ENCODE measurements at places on chromosomes 11 and 22.

- DNase-seq, result peak; percentile 52
These were observed 30.5 kb downstream of the CD82 start for GRCh38 chr11:44595964-44596381.

DNA sequence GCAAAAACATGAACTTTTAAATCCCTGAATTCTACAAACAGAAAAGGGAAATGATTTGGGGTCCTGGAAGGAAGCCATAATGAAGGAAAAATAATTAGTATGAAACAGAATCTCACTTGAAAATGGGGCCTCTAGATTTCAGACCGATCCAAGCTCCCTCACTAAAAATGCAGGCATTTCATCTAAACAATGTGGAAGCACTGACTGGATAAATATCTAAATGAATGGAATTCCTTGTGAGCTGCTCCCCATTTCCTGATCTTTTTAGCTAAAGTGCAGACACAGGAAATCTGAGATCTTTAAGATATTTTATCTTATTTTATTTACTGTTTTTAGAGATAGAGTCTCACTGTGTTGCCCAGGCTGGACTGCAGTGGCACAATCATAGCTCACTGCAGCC lies 1255.8 kb downstream of the LRRC4C start:
- DNase-seq, result no peak

DNA sequence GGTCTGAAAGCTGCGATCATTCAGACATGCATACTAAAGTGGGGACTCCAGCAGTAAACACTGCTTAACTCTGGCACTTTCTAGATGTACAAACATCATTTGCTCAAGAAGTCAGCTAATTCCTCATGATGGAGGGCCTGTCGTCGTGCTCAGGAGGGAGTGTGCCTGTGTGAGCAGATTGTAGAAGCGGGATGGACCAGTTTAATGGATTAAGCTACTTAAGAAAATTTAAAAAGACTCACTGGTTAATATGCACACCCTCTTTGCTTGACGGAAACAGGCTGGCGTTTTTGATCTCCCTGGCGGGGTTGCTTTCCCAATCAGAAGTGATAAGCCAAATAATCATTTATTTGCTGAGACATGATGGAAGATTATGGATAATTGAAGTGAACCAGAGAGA lies 79.0 kb downstream of the LDLRAD3 start:
- DNase-seq, result no peak

- no peak for DNase-seq
These were observed 2.6 kb downstream of the NPTXR start for GRCh38 chr22:38841211-38841610.

GRCh38 chr11:57483562-57483918 lies 23.2 kb downstream of the RTN4RL2 start:
- DNase-seq, result no peak

DNA sequence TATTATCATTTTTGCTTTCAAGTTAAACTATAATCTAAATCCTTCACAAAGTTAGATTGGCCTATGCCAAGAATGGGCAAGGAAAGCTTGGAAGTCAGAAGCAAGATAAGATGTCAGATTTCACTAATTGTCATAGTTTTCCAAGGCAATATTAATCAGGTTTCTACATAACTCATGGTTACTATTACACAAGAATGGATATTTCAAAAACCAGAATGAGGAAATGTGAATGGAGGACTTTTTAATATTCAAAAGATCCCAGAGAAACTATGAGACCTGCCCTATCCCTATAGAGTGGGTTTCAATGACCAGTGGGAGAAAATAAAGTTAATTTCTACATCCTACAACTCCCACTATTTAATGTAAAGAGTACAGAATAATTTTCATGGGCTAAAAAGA lies 203.2 kb downstream of the CASP12 start:
- no peak for DNase-seq

- DNase-seq, result peak; percentile 23
These were observed 1.7 kb upstream of the OR52K1 start for GRCh38 chr11:4480577-4481239.

DNA sequence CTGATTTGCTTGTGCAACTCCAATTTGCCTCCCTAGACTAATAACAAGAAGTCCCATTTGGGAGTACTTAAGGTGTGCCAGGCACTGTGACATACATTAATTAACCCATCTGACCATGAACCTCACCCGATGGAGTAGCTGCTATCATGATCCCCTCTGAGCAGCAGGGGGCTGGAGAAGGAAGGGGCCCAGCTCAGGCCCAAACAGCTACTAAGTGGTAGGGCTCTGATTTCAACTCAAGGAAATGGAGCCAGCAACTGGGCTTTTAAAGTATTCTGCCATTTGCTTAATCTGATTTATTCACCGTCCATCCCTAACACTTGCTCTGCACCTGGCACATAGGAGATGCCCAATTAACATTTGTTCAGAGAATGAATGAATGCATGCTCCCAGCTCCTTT lies 1.2 kb downstream of the CRYBB1 start:
- DNase-seq, result no peak

GRCh38 chr22:26143806-26144325 lies 25.4 kb upstream of the SEZ6L start:
- DNase-seq, result no peak

GRCh38 chr22:24429411-24430365 lies 2.3 kb downstream of the ADORA2A start:
- no peak for DNase-seq

GRCh38 chr11:110032259-110032658 lies 60.9 kb upstream of the ZC3H12C start:
- no peak for DNase-seq

- no peak for DNase-seq
These were observed 186.1 kb downstream of the SOX6 start for GRCh38 chr11:16169956-16170847.

DNA sequence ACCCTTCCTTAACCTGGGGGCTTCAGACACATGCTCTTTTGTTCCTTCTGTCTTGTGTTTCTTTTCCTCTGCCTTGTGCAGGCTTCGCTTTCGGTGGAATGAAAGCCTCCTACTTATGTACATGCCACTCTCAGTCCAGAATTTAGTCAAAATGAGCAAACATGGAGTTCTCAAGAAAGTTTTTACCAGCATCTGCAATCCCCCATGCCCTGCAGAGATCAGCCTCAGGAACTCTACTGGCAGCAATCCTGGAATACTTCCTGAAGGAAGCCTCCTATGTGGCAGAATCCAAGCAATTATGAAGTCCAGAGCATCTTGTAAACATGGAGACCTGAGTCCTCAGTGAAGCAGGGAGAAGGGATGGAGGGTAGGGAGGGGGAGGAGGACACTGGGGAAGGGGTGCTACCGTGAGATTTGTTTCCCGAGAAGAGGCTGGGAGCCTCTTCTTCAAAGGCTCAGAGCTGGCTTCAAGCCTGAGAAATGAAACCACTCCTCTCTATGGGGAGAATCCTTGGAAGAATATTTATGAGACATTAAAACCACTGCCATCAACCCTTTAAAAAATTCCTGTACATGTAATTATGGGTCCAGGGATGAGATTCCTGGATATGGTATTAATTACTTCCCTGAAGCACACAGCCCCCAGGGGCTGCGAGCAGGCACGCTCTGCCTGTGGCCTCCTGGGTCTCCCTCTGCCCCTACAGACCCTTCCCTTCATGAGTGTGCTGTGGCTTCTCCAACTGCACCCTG lies 58.4 kb downstream of the TENM4 start:
- no peak for DNase-seq

- no peak for DNase-seq
These were observed 43.4 kb downstream of the PISD start for GRCh38 chr22:31618471-31619176.

GRCh38 chr11:15793043-15793996 lies 563.0 kb downstream of the SOX6 start:
- peak; percentile 95 for DNase-seq

GRCh38 chr11:10568486-10568941 lies at the start of gene LYVE1:
Gene LYVE1, minus strand, starts transcription at chr11:10568665. Its CDS starts 133 bp downstream, at chr11:10568532.
- no peak for DNase-seq

- peak; percentile 31 for DNase-seq
These were observed 6.3 kb downstream of the FXYD2 start for GRCh38 chr11:117818041-117818873.

- DNase-seq, result no peak
These were observed 182.3 kb upstream of the ANO3 start for GRCh38 chr11:26149585-26149984.

GRCh38 chr11:126468102-126468521 lies 112.6 kb downstream of the ST3GAL4 start:
- DNase-seq, result no peak

GRCh38 chr22:43919106-43919973 lies 4.3 kb upstream of the PNPLA3 start:
- DNase-seq, result peak; percentile 34

DNA sequence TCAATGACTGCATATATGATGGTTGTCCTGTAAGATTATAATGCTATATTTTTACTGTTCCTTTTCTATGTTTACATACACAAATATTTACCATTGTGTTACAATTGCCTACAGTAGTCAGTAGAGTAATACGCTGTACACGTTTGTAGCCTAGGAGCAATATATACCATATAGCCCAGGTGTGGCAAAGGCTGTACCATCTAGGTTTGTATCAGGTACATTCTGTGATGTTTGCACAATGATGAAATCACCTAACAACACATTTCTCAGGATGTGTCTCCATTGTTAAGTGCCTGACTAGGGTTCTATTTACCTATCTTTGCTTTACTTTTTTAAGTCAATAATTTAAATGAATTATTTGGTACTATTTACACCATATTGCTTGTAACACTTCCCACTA lies 21.9 kb downstream of the PRR5L start:
- DNase-seq, result no peak

DNA sequence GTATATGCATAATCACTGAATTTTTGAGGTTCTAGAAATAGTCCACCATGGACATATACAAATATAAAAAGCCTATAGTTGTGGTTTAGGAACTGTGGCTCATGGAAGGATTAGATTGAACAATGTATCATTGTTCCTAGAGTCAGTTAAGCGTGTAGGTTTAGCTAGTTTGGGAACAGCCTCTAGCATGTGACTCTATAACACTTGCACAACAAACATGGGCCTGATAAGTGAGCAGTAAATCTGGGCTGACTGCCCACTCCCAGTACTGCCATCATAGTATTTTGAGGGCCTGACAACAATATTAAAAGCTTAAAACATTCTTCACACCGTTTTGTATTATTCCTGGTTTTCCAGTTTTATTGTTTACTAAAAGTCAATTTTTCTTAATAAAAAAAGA lies 47.0 kb downstream of the YAP1 start:
- DNase-seq, result peak; percentile 95

DNA sequence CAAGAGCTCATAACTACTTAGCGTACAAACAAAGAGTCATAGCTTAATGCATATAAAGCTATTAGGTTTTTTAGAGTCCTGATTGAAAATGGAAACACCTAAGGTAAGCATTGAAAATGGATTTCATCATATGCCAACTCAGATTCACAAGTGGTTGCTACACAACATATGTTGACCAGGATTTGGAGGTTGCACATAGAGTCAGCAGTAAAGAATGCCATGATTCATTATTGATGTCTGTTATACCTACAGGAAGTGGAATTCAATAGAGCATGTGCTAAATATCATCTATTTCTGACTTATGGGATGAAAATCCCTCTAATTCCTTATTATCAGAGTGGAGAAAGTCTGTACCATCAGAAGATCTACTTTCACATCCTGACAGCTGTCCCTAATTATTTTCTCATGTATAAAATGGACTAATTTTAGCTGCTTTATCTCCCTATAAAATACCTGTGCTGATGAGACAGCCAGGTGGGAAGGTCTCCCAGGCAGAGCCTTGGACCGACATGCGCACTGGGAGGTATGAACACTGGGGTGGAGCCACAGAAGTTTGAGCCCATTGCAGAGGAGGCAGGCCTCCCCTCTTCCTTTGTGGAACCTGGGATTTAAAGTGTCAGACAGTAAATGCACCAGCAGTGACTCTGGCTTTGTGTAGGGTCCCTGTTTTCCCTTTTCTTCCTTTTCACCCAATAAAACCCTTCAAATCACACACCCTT lies 204.2 kb downstream of the AASDHPPT start:
- DNase-seq, result peak; percentile 51

- no peak for DNase-seq
These were observed 14.2 kb upstream of the OMP start for GRCh38 chr11:77088236-77089003.

DNA sequence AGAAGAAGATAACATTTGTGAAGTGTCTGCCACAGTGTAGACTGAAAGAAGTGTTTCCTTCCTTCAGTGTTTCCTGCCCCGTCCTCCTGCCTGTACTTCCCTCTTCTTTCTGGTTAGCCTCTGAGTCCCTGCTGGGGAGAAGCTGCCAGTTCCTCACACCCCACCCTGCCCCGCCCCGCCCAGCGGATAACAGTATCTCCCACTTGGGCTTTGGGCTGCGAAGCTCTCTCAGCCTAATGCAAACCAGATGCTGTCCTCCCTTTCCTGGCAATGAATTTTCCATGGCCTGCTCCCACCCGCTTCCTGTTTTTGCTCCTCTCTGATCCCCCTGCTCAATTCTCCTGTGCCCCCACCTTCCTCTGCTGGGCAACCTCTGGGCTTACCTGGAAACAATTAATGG lies 5.2 kb upstream of the RAB3IL1 start:
- peak; percentile 82 for DNase-seq

- no peak for DNase-seq
These were observed 63.9 kb downstream of the AHNAK start for GRCh38 chr11:62482753-62483152.

GRCh38 chr11:35598254-35599125 lies 19.8 kb upstream of the FJX1 start:
- peak; percentile 73 for DNase-seq

DNA sequence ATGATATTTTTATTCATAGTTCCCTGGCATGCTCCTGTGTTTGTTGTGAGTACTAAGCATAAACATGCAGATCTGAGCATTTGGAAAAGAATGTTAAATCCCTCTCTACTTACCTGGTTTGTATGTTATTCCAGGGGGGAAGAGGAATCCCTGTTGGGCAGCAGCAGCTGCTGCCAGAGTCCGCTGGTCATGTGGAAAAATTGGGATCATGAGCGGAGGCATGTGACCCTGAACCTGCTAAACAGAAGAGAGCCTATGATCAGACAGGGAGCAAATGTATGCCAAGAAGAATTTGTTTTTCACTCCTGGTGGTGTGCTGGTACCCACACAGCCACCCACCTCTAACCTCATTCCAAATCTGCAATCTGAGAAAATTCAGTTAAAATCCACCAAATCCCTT lies 244.7 kb downstream of the SOX6 start:
- no peak for DNase-seq

GRCh38 chr22:50032109-50032871 lies 19.7 kb upstream of the IL17REL start:
- no peak for DNase-seq

- no peak for DNase-seq
These were observed 200.8 kb upstream of the ZC3H12C start for GRCh38 chr11:109892321-109892794.

- no peak for DNase-seq
These were observed 5.5 kb downstream of the KRTAP5-2 start for GRCh38 chr11:1592628-1593027.

GRCh38 chr11:115642660-115643059 lies 138.4 kb upstream of the CADM1 start:
- DNase-seq, result no peak

All from fibroblast of lung (primary cell).